ENCODE measurements at places on chromosomes 16 and 17.
A peak's percentile ranks its signal among the peaks of the same experiment; 100 is the strongest.

DNA sequence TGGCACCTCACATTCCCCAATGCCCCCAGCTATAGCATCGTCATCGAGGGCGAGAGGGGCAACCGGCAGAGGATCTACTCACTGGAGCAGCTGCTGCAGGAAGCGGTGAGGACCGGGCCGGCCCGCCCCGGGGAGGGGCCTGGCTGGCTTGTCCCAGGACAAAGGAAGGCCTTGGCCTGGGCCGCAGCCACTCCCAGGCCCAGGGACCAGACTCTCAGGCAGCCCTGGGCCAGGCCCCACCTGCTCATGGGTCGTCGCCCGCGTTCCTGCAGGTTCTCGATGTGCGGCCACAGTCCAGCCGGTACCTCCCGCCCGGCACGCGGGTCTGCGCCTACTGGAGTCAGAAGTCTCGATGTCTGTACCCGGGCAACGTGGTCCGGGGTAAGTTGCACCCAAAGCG is 53.4 kb downstream of the ACTG1 start:
- no peak for DNase-seq

- DNase-seq, result no peak
Observed at GRCh38 chr17:17814162-17815061, 22.4 kb downstream of the SREBF1 start.

DNA sequence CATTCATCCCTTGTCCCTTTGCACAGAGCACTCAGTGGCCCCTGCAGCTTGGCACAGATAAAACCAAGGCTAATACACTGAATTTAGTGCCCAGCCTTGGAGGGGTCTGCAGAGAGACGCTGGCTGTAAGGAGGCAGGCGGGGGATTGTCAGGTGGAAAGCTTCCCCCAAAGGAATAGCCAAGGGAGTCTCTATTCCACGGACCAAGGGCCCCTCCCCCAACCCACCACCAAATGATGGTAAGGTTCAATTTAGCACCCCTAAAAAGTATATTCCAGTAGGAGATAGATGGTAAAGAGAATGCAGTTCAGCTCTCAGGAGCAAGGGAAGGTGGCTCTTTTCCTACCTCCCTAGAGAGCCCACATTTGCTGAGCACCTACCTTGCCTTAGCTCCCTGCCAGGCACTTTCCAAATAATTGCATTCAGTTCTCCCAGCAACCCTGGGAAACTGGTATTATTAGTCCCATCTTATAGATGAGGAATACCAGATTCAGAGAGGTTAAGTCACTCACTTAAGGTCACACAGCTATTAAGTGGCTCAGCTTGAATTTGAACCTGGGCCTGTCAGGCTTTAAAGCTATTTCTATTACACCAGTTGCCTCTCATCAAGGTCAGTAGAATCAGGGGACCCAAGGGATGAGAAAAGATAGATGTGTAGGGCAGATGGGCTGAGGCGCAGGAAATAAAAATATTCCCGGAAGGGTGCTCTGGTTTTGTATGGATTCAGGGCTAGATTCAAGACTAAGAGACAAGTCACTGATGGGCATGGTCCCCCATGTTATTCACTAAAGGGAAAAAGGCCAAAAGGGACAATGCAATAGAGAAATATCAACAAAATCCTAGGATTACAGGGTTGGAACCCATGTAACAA is 20.0 kb upstream of the ZFHX3 start:
- DNase-seq, result no peak

DNA sequence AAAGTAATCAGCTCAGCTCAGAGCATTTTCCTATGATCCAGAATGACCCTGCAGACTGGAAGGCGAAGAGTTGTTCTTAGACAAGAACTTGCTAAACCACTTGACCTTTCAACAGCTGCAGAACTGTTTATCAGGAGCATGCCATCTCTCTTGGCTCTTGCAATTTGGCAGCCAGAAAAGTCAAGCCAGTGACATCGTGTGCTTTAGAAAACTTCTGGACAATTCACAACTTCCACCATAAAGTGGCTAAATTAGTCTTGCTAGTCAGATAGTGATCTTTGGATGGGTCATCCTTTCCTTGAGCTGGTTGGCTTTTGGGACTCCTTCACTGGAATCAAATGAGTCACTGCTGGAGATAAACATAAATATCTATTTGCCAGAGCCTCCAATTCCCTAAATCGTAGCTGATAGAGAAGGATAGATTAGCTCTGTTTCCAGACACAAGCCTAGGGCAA is 146.5 kb downstream of the MAP2K6 start:
- DNase-seq, result peak; percentile 30

- DNase-seq, result no peak
Observed at GRCh38 chr17:34458266-34458665, 95.2 kb upstream of the CCL1 start.

GRCh38 chr16:16183562-16183961 is 39.7 kb downstream of the ABCC6 start:
- DNase-seq, result no peak
